ENCODE measurements at places on chromosomes 4 and X.
A peak's percentile ranks its signal among the peaks of the same experiment; 100 is the strongest.

GRCh38 chrX:40550066-40550465 lies 30.7 kb upstream of the ATP6AP2 start:
- DNase-seq = peak; percentile 89

- DNase-seq = no peak
Measured at GRCh38 chr4:17780501-17781299, 721 bp downstream of the FAM184B start.

DNA sequence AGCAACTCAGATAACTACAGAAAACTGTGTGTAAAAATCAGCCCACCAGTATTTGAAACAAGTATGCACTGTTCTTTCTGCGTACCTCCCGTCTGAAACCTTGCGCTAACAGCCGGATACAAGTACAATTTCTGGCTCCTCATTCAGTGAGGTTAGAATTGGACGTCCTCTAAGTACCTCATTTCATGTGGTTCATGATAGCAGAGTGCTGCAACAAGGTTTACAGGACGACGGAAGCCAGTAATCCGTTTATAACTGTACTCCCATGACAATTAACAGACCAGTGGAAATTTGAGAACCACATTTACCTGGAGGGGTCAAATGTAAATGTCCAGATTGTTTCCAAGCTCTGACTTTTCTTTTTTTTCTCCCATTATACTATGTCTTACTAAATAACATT lies 52.9 kb upstream of the TENM3 start:
- DNase-seq = no peak

DNA sequence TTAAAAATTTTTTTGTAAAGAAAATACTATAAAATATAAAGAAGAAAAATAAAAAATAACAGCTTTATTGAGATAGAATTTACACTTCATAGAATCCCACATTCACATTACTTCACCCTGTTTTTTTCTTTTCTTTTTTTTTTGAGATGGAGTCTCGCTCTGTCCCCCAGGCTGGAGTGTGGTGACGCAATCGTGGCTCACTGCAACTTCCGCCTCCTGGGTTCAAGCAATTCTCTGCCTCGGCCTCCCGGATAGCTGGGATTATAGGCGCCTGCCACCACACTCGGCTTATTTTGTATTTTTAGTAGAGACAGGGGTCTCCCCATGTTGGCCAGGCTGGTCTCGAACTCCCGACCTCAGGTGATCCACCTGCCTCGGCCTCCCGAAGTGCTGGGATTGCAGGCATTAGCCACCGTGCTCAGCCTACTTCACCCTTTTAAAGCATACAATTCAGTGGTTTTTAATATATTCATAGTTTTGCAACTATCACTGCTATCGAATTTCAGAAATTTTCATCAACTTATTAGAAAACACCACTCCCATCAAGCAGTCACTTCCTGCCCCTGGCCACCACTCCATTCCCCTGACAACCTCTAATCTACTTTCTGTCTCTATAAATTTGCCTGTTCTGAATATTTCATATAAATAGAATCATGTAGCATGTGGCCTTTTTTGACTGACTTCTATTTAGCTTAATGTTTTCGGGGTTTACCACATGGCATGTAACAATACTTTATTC lies 48.7 kb downstream of the TMEM131L start:
- no peak for DNase-seq

DNA sequence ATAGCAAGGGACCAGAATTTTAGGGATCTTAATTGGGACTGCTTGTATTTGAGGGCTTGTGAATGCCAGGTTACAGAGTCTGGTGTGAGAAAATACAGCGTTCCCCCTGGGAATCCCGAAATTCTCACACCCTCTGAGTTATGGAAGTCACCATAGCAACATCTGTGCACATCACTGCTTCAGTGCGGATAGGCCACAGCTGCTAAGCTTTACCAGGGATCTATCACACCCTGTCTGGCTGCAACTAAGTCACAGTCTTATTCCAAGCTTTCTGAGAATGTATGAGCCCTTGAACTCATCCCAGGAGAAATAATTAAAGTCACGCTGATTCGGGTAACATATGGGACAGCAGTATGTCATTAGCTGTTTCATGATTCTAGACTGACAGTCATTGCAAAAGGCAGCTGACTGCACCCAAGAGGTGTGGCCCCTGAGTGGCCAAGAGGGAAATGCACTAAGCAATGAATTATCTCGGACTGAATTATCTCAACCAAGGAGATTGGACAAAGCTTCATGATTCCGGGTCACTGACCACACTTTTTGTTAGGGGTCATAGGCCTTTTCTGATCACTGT lies 46.7 kb upstream of the BTC start:
- DNase-seq = no peak

All from erythroblast (primary cell).